Stimulated activated CD8-positive, alpha-beta memory T cell treated with anti-CD3 and anti-CD28 coated beads, Interleukin-7, amount 100 ng/mL, for 1 hour (primary cell): ENCODE measurements at places on chromosomes 5 and 9.

DNA sequence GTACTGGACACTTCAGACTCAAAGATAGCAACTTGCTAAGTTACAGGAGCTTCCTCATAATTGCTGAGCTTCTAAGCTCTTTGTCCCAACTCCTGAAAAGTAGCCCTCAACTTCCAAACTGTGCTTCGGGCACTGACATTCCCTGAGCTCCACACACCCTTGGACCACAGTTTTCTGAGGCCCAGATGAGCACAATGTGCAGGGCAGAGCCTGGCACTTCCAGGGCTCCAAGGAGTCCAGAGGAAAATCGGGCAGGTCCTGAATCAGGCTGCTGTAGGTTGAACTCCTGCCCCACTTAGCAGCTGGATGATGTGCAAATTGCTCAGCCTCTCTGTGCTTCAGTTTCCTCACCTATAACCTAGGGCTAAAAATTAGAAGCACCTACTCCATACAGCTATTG is 54.6 kb upstream of the KCNIP1 start:
- DNase-seq, result no peak

DNA sequence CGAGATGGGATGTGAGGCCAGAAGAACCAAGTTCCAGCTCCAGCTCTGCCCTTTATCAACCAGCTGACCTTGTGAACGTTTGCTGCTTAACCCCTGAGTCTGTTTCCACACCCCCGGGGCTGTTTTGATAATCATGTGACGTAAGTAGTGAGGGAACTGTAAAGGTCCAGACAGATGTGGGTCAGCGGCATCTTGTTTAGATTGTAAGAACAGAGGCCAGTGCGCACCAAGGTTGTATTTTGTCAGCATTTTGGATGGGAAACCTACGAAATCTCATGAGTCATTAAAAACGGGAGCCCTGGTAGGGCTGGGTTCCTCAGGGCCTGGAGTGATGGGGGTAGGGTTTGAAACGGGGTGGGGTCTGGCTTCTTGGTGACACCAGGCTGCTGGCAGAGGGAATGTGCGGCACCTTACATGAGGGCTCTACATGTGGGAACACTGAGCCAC is 13.8 kb upstream of the COL15A1 start:
- no peak for DNase-seq

DNA sequence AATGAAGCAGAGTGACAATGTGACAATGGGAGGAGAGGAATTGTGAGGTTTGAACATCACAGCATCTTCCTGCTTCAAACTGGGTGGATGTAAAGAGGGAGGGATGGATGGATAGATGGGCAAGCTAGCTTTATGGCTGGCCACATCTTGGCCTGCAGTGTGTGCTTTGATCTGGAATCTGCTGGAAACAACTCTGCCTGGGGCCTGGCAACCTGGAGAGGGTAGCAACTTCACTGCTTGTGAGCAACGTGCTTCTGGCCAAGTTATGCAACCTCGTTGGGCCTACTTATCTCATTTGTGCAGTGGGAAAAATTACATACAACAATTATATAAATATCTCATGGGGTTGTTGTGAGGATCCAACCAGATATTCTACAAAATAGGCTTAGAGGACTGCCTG is 5.3 kb downstream of the IL9 start:
- DNase-seq, result no peak

- no peak for DNase-seq
These were observed 308.6 kb downstream of the FBXL7 start for GRCh38 chr5:15808577-15808976.
